Activated CD8-positive, alpha-beta memory T cell treated with anti-CD3 and anti-CD28 coated beads for 36 hours (primary cell): ENCODE measurements at places on chromosomes 1 and 21. TPM values are rescaled to one million over a fixed set of nuclear protein-coding genes. Genes with fewer than 3 reads are reported as not detected.

Gene ILDR2
- 4.9 TPM for total RNA-seq

Gene HSD11B1
- total RNA-seq = 1.7 TPM

Gene FAM151A
- not detected for total RNA-seq

Gene DNAJC8
- total RNA-seq = 108 TPM

Gene MYCL
- 0.08 TPM for total RNA-seq
